ENCODE measurements at places on chromosomes 4 and X.

- DNase-seq, result no peak
Observed at GRCh38 chr4:118307643-118308042, 45.2 kb downstream of the PRSS12 start.

DNA sequence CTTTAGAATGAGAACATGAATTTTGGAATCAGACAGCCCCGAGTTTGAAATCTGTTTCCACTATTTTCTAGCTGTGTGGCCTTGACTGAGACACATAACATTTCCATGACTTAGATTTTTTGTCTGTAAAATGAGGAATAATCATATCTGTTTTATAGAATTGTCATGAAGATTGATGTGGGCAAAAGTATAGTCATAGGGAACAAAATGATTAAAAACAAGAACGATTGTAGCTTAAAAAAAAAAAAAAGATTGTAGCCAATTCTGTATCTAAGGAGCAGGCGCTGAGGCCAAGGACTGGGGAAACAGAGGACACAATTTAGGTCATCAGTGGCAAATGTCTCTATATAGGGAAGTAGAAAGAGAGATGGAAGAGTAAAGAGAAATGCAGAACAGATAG lies 201.6 kb upstream of the C1QTNF7 start:
- no peak for DNase-seq

DNA sequence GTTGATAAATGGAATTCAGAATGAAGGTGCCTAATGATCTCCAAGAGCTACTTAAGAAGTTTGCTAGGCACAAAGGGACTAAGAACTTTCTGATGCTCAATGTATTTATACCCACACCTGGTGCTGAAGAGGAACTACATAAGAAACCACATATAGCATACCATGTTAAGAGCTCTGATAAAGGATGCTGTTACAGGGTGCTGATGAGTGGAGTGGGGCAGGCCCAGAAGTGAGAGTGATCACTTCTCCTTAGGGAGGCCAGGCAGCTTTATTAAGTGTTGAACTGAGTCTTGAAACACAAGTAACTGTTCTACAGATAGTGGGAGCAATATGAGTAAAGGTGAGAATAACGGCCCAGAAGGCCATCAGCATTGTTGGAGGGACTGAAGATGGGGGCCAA lies 68.3 kb upstream of the CHRDL1 start:
- no peak for DNase-seq

DNA sequence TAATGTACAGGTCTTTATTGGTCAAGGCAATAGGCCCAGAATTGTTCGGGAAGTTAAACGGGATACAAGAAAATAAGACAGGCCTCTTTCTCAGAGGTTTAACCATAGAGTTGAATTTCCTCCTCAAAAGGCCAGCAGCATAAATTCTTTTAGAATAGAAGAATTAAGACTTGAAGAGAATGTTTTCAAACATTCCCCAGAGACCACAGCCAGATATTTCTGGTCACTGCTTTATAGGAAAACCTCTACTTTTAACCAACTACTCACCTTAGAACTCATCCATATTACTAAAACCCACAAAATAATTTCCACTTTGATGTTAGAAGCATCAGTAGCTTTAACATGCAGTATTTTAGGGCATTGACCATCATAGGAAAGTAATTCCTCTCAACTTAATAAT lies 317.9 kb downstream of the RAB28 start:
- DNase-seq, result no peak

DNA sequence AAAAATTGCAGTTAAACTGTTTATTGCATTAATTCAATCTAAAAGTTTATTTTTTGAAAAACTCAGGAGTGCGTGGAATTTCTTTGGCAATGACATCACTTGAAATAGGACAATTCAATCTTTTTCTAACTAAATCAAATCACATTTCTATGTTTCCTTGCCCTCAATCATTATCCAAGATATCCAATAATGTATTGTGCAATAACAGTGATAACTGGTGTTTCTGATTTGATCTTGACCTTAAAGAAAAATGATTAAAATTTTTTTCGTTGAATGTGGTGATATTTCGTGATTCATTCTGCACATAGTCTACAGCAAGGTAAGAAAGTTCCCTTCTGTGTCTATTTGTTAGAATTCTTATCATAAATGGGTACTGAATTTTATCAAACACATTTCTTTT lies 163.2 kb downstream of the SPCS3 start:
- no peak for DNase-seq

DNA sequence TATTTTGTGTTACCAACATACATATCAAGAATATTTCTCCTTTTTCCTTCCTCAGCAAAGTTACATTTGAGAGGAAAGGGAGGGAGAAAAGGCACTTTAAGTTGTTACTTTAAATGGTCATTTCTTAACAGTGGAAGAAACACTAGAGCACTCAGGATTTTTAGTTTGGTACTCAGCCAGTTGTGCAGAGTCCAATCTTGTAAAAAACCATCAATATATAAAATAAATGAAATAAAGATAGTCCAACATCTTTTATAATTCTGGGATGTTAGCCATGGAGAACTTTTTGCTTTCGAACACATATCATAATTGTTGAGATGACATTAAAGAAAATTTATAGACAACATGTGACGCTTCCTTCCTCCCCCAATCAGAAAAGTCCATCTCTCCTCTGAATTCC lies 253.8 kb downstream of the QDPR start:
- no peak for DNase-seq

DNA sequence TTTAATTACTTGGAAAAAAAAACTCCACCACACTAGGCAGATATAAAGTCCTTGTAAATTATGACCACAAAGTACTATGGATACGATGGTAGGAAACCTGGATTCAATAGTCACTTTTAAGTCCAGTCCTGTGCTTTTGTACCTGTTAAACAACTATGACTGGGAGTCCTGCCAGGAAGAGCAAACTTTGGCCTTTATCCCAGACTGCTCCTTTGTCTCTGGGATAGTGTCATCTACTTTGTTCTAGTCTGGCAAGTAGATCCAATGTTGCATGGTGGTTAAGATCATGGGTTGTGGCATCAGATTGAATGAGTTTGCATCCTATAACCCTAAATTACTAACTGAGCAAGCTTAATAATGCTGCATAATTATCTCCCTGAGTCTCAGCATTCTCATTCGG lies 175.3 kb upstream of the FGF13 start:
- DNase-seq, result no peak

DNA sequence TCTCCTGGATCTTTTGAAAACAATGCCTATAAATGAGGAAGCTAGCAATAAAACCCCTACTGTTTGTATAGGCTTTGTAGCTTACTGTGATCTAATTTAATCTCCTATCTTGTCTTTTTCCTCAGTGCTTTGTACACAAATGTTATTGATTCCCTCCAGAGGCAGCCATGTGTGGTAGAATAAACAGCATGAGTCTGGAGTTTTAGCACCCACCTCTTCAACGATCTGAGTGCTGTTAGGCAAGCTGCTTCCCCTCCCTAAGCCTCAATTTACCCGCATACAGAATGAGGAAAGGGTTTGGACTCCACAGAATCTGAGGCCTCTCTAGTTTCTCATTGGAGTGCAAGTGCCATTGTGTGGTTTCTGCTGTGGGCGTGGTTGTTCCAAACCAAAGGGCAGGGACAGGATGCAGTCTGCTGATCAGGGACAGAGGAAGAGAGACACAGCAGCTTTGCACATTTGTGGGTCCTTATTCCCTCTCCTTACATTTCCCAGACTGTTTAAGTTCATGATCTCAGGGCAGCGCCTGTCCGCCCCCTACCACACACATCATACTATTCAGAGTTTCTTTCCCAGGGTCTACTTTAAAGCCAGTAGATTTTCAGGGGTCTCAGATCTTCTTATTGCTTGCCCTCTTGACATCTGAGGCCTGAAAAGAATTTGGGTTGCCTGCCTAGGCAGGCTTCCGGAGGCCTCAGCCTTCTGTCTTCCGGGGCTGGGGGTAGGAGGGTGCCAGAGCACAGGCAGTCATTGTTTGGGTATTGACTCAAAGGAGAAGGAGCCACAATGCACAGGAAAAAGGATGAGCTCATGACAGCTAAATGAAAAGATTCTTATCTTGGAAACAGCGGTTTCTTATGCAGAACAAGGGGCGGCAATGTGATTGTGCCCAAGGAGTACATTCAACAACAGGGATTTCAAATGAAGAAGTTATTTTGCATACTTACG lies 114.9 kb upstream of the TEX13D start:
- peak; percentile 7 for DNase-seq

DNA sequence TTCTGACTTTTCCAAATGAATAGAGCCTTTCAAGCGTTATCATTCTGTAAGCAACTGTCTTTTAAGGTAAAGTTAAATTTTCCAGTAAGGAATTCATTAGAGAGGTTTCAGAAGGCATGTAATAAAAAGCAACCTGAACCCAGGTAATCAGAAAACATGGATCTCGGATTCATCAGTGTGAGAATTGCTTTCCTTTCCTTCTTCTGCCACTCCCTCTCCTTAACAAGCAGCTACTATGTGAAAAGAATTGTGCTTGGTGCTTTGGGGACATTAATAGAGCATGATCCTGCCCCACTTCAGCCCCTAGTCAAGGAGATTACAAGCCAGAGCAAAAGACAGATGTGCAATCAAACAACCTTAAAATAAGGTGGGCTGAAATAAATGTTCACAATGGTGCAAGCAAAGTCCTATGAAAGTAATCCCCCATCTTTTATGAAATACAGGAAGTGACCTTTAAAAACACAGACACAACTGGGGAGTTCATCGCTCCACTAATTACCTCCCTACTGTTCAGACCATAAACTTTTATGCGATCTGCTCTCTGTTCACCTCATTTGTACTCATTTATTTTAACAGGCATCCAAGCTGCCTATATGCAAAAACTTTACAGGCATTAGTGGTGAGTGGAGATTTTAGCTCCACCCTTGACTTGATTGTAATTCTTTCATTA lies 122.9 kb upstream of the RASGEF1B start:
- no peak for DNase-seq

DNA sequence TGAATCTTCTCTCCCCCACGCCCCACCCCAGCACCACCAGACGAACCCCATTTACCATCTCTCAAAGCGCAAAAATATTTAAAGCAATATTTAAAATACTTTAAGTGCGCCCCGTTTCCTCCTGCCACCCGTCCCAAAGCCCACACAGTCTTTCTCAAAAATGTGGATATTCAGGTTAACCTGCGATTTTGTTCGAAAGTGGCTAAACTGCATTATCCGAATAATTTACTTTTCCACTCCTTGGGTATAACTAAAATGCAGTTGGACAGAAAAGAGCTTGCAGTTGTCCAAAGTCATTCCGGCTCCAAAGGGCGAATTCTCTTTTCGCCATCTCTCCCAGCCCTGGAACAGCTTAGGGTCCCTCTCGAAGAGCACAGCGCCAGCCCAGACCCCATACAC lies 662 bp downstream of the SMIM43 start:
- no peak for DNase-seq

- DNase-seq, result no peak
Observed at GRCh38 chr4:26326791-26327190, 6.0 kb downstream of the RBPJ start.

DNA sequence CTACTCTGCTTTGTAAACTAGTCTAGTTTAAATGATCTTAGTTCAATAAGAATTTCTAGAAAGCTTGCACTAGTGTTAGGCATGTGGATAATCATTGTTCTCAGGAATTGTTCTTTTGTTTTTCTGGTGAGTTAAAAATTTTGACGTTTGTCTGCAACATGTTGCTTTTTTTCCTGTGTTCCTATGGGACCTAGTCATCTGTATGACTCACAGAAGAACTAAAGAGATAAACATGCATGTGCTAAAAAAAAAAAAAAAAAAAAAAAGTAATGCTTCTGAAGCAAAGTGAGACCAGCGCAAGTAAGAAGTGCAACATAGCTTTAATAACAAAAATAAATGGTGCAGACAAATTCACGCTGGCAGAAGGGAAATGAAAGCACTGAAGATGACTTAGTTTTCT lies 471.2 kb downstream of the IQCM start:
- DNase-seq, result no peak

DNA sequence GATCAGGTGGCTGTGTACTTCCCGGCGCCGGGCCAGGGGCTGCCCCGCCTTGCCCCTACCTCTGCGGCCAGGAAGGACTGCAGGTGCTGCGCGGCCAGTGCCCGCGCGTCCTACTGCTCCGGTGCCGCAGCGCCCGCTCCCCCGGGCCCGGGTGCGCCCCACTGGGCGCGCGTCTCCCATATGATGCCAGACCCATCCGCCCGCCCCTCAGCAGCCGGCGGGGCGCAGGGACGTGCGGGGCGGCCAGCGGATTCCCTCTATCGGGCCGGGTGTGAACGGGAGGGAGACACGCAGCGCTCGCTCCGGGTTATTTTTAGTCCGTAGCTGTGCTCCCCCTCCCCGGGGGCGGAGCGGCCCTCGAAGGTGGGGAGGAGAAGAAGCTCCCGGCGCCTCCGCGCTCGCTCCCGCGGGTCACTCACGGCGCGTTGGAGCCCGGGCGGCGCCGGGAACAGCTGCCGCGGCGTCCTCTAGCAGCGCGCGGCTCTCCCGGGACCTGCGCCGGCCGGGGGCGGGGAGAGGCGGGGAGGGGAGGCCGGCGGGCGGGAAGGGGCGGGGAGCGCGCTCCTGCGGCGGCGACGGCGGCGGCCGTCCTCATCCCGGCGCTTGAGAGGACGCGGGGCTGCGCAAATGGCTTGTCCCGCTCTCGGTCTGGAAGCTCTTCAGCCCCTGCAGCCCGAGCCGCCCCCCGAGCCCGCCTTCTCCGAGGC lies 103.6 kb downstream of the UCHL1 start:
- no peak for DNase-seq

DNA sequence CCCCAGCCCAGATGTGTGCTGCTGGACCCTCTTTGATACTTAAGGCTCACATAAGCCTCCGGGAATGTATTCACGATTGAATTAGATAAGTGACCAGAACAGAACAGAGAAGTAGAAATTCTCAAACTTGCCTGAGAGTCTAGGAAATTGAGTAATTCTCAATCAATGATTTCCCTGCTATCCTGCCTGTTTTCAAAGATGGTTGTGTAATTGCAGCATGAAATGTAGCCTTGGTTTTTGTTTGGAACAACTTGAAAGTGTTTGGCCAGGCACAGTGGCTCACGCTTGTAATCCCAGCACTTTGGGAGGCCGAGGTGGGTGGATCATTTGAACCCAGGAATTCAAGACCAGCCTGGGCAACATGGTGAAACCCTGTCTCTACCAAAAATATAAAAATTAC lies 41.2 kb downstream of the TNIP2 start:
- no peak for DNase-seq

GRCh38 chrX:53681661-53682060 lies 4.9 kb downstream of the HUWE1 start:
- no peak for DNase-seq
